ENCODE measurements at places on chromosomes 3 and 15. TPM values are rescaled to one million over a fixed set of nuclear protein-coding genes. Genes with fewer than 3 reads are reported as not detected.

GRCh38 chr3:176734146-176734545 is 463.1 kb downstream of the TBL1XR1 start:
- no peaks in the 10 kb centered on the region for H3K4me1 ChIP-seq
- no peak overlapping the region for H3K27ac ChIP-seq
- H3K4me3 ChIP-seq, result no peak overlapping the region
- H3K36me3 ChIP-seq, result no peaks in the 10 kb centered on the region

GRCh38 chr3:190375246-190375645 is 12.7 kb upstream of the CLDN16 start:
- no peak overlapping the region for H3K27ac ChIP-seq
- no peaks in the 10 kb centered on the region for H3K4me1 ChIP-seq
- no peaks in the 10 kb centered on the region for H3K27me3 ChIP-seq
- DNase-seq, result no peak
- no peak overlapping the region for H3K4me3 ChIP-seq

The CYP1A2 gene
- not detected for total RNA-seq

The SLC4A7 gene
- 44.0 TPM for total RNA-seq

- H3K4me1 ChIP-seq, result no peaks in the 10 kb centered on the region
- no peaks in the 10 kb centered on the region for H3K27me3 ChIP-seq
- H3K27ac ChIP-seq, result no peak overlapping the region
- peak; percentile 57 for DNase-seq
- no peaks in the 10 kb centered on the region for H3K36me3 ChIP-seq
These were observed 127.5 kb upstream of the STRIT1 start for GRCh38 chr3:155420881-155421486.

DNA sequence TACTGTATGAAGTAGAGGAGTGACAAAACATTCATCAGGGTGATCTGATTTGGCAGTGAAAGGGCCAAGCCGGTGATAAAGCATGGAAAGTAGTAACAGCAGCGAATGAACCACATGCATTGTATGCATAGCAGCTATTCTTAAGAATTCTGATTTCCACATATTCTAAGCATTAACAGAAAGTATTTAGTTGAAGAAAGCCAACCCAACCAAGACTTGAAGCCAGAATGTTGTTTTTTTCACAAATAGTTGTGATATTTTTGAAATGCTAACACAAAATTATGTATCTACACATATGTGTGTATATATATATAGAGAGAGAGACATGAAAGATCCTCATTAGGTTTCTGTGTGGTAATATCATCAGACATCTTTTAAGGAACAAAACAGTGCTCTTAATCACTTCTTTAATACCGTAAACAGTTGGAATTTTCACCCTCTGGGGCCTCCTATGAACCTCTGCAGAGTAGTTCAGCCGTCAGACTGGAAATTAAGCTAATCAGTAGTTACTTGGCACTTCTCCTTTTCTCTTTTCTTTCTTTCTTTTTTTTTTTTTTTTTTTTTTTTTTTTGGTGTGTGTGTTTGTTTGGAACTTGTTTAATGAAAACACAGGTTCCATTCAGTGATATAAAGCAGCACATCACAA is 139.6 kb downstream of the CMSS1 start:
- no peak for DNase-seq
- peaks cover 65% of the 10 kb centered on the region for H3K4me1 ChIP-seq
- H3K36me3 ChIP-seq, result no peaks in the 10 kb centered on the region
- no peak overlapping the region for H3K4me3 ChIP-seq
- no peaks in the 10 kb centered on the region for H3K27me3 ChIP-seq
- H3K27ac ChIP-seq, result no peak overlapping the region

DNA sequence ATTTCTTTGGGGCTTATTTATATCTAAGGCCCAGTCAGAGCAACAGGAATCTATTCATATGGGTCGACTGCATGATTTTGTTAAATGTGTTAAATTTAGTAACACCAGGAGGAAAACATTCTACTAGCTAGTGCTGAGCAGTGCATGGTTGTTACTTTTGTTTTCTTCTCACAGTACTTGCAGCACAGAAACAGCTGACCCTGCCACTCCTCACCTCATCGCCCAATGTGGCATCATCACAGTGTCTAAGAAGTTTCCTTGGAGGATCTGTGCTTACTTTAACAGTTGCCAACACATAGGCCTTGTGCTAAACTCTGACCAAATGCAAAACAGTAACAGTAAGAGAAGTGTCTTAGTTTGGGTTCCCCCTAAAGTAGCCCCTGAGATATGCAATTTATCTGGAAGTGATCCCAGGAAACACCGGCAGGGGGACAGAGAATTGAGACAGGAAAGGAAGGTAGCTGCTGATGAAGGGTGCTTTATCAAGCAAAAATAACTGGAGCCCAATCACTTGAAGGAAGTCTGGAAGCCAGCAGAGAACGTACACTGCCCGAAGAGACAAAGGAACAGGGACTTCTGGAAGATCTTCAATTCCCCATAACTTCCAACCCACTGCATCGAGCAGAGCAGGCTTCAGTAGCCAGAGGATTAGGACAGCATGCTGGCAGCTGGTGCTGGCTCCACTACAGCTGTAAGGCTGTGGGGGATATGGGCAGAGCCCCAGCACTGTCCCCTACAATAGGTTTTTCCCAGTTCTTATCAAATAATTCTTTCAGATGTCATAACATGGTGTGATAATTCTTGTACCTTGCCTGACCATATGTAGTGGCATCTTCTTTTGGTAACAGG is 36.0 kb upstream of the ULK4 start:
- DNase-seq, result no peak
- no peaks in the 10 kb centered on the region for H3K27me3 ChIP-seq
- no peak overlapping the region for H3K27ac ChIP-seq

The MCF2L2 gene
- 1.0 TPM for total RNA-seq

- H3K27ac ChIP-seq, result no peak overlapping the region
- no peaks in the 10 kb centered on the region for H3K27me3 ChIP-seq
- peaks cover under 1% of the 10 kb centered on the region for H3K4me1 ChIP-seq
- H3K4me3 ChIP-seq, result no peak overlapping the region
- peaks cover 8% of the 10 kb centered on the region for H3K36me3 ChIP-seq
These were observed 9.5 kb downstream of the MAPK6 start for GRCh38 chr15:52028431-52029093.

- H3K27me3 ChIP-seq, result no peaks in the 10 kb centered on the region
- H3K27ac ChIP-seq, result no peak overlapping the region
- no peaks in the 10 kb centered on the region for H3K36me3 ChIP-seq
- DNase-seq, result no peak
- H3K4me3 ChIP-seq, result no peak overlapping the region
These were observed 24.9 kb upstream of the THRB start for GRCh38 chr3:24519368-24520100.

- H3K36me3 ChIP-seq, result no peaks in the 10 kb centered on the region
- H3K27ac ChIP-seq, result no peak overlapping the region
These were observed 36.2 kb downstream of the PPCDC start for GRCh38 chr15:75059607-75060006.

The NDUFAF3 gene
- total RNA-seq, result 107 TPM

GRCh38 chr15:43776101-43776717 is 557 bp downstream of the ELL3 start:
- peak overlapping the region; percentile 91 for H3K27ac ChIP-seq
- peaks cover 24% of the 10 kb centered on the region for H3K4me1 ChIP-seq
- H3K4me3 ChIP-seq, result peak overlapping the region; percentile 79
- H3K27me3 ChIP-seq, result no peaks in the 10 kb centered on the region

DNA sequence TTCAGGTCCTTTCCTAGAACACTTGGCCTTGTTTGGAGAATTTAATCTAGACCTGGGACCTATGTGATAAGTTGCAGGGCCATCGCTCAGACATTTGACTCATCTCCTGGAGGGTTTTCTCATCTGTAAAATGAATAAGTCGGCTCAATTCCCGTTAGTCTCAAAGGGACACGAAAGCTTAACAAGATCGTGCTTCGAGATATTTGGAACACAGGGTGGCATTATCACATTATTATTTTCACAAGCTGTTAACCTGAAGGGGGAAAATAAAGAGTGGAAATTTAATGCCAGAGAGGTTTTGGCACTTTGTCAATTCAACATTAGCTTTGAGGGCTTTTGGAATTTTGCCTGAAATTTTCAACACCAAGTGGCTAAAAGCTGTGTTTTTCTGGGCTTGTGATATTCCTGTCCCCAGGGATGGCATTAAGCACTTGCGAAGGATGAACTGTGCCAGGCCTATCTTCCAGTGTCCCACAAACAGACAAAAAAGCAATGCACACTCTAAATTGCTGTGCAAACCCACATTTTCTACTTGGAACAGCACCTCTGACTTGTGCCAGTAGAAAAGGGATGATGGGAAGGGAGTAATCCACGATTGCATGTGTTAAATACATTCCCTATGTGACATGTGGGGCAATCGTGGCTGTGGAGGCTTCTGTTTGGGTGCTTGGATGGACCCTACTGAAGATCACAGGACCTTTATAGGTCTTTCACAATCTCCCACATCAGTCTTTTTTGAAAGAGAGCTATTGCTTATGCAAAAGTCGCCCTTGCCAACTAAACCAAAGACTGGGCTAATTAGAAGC is 478.7 kb downstream of the MFSD1 start:
- no peaks in the 10 kb centered on the region for H3K36me3 ChIP-seq
- no peak overlapping the region for H3K27ac ChIP-seq
- DNase-seq, result no peak
- no peaks in the 10 kb centered on the region for H3K27me3 ChIP-seq
- no peaks in the 10 kb centered on the region for H3K4me1 ChIP-seq

The DAZL gene
- not detected for total RNA-seq

The PLSCR4 gene
- total RNA-seq, result 71.4 TPM

GRCh38 chr15:66851311-66852063 is 149.5 kb downstream of the SMAD6 start:
- no peak overlapping the region for H3K4me3 ChIP-seq
- no peaks in the 10 kb centered on the region for H3K27me3 ChIP-seq
- DNase-seq, result peak; percentile 97
- peak overlapping the region; percentile 55 for H3K27ac ChIP-seq
- peaks cover 30% of the 10 kb centered on the region for H3K4me1 ChIP-seq

The LRRC15 gene
- total RNA-seq, result 0.66 TPM

- no peaks in the 10 kb centered on the region for H3K4me1 ChIP-seq
- peak overlapping the region; percentile 16 for H3K27ac ChIP-seq
- no peak overlapping the region for H3K4me3 ChIP-seq
- peaks cover 100% of the 10 kb centered on the region for H3K36me3 ChIP-seq
- H3K27me3 ChIP-seq, result no peaks in the 10 kb centered on the region
These were observed 47.8 kb downstream of the DHX30 start for GRCh38 chr3:47850564-47851410.

The BSN gene
- 0.58 TPM for total RNA-seq

- H3K4me3 ChIP-seq, result no peak overlapping the region
- H3K27ac ChIP-seq, result no peak overlapping the region
- H3K27me3 ChIP-seq, result no peaks in the 10 kb centered on the region
- H3K4me1 ChIP-seq, result no peaks in the 10 kb centered on the region
- H3K36me3 ChIP-seq, result no peaks in the 10 kb centered on the region
These were observed 195.2 kb upstream of the MME start for GRCh38 chr3:154884952-154885351.

GRCh38 chr3:107710851-107711250 is 188.1 kb downstream of the BBX start:
- H3K4me1 ChIP-seq, result peaks cover 5% of the 10 kb centered on the region
- peaks cover 6% of the 10 kb centered on the region for H3K36me3 ChIP-seq
- H3K27me3 ChIP-seq, result no peaks in the 10 kb centered on the region
- no peak for DNase-seq
- no peak overlapping the region for H3K27ac ChIP-seq

GRCh38 chr3:190261015-190261414 is 61.2 kb downstream of the CLDN1 start:
- H3K27me3 ChIP-seq, result no peaks in the 10 kb centered on the region
- no peak overlapping the region for H3K27ac ChIP-seq
- no peak overlapping the region for H3K4me3 ChIP-seq
- DNase-seq, result no peak
- no peaks in the 10 kb centered on the region for H3K36me3 ChIP-seq

- no peaks in the 10 kb centered on the region for H3K27me3 ChIP-seq
- H3K36me3 ChIP-seq, result no peaks in the 10 kb centered on the region
- no peak overlapping the region for H3K27ac ChIP-seq
- DNase-seq, result no peak
These were observed 824.1 kb downstream of the FHIT start for GRCh38 chr3:60427109-60427508.

DNA sequence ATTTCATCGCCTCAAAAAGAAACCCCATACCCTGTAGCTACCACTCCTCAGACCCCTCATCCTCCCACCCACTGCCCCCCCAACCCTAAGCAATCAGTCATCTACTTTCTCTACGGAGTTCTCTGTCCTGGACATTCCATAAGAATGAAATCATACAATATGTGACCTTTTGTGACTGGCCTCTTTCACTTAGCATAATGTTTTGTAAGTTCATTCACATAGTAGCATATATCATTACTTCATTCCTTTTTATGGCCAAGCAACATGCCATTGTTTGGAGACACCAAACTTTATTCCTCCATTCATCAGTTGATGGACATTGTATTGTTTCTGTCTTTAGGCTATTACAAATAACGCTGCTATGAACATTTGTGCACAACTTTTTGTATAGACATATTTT is 64.2 kb downstream of the TNIK start:
- H3K4me3 ChIP-seq, result no peak overlapping the region
- H3K27ac ChIP-seq, result no peak overlapping the region
- no peaks in the 10 kb centered on the region for H3K27me3 ChIP-seq
- H3K4me1 ChIP-seq, result peaks cover 52% of the 10 kb centered on the region
- DNase-seq, result no peak

DNA sequence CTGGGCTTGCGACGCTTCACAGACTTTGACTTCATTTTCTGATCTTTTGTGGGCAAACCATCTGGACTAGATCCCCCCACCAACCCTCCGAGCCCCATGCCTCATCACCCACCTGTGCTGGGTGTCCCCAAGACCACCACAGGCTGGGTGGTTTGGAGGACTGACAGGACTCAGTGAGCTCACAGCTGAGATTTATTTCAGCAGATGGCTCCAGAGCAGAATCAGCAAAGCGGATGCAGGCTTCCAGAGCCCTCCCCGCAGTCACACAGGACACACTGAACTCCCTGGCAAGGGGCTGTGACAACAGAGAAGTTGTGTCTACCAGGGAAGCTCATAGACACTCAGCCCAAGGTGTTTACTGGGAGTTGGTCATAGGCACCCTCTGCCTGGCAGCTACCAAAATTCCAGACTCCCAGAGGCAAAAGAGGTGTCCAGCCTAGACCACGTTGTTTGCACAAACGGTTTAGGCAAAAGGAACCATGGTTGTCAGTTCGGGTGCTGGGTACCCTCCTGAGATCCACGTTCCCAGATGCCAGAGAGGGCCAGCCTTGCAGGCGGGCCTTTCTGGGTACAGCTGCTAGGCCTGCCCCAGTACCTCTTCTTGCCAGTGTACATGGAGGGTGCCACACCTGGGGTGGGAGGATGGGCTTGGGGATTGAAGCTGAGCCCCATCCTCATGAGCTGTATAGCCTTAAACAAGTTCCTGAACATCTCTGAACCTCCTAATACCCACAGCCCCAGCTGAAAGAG is 170.3 kb downstream of the NSMCE3 start:
- DNase-seq, result no peak
- H3K27me3 ChIP-seq, result peaks cover 11% of the 10 kb centered on the region
- H3K36me3 ChIP-seq, result no peaks in the 10 kb centered on the region

- no peaks in the 10 kb centered on the region for H3K27me3 ChIP-seq
- H3K4me1 ChIP-seq, result no peaks in the 10 kb centered on the region
- no peak overlapping the region for H3K4me3 ChIP-seq
- no peaks in the 10 kb centered on the region for H3K36me3 ChIP-seq
These were observed 238.4 kb upstream of the TBC1D5 start for GRCh38 chr3:17980863-17981262.

The LMCD1 gene
- total RNA-seq, result 167 TPM

The ANKRD63 gene
- not detected for total RNA-seq

GRCh38 chr3:64954995-64955636 is 267.3 kb upstream of the ADAMTS9 start:
- DNase-seq, result no peak
- no peaks in the 10 kb centered on the region for H3K27me3 ChIP-seq
- no peak overlapping the region for H3K27ac ChIP-seq
- H3K4me3 ChIP-seq, result no peak overlapping the region

The DAG1 gene
- total RNA-seq, result 190 TPM

- H3K27ac ChIP-seq, result no peak overlapping the region
- H3K27me3 ChIP-seq, result no peaks in the 10 kb centered on the region
- no peak overlapping the region for H3K4me3 ChIP-seq
- DNase-seq, result no peak
- H3K4me1 ChIP-seq, result no peaks in the 10 kb centered on the region
- no peaks in the 10 kb centered on the region for H3K36me3 ChIP-seq
These were observed 114.8 kb downstream of the EOMES start for GRCh38 chr3:27607370-27607769.
